Glutamatergic neuron (in vitro differentiated cells): ENCODE measurements at places on chromosomes 1 and 21.

GRCh38 chr1:155729031-155729898, 40.4 kb downstream of the DAP3 start:
- peak; percentile 53 for DNase-seq

GRCh38 chr1:230977761-230978490, 735 bp downstream of the TTC13 start:
- peak; percentile 54 for DNase-seq

DNA sequence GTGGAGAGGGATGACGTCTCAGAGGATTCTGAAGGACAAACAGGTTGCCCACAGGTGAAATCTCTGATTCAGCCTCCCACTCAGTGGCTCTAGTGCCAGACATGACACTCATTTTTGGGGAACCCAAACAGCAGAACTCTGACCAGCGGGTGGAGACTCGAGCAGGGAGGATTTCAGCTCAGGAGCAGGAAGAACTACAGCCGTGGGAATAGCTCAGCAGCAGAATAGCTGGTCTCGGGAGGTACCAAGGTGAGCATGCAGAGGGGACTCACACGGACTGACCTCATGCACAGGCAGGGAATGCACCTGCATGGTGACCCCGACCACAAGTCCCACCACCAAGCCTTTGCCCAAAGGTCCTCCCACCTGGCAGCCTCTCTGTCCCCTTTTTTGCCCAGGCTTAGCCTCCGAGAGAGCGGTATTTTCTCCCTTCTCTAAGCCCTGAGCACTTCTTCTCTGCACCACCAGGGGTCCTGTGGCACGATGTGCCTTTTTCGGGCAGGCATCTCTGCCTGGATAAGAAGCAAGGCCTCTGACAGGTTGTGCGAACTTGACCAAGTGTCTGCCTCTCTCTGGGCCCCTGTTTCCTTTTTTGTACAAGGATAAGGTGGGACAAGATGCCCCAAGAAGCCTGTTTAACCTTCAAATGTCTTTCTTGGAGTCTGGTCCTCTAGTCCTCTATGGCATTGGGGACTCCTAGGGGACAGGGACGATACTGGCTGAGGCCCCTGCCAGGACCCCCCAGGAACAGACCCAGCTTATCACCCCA, 8.8 kb upstream of the FGR start:
- DNase-seq: peak; percentile 67

- DNase-seq: peak; percentile 45
Measured at GRCh38 chr1:113058941-113059706, 13.9 kb upstream of the LRIG2 start.

GRCh38 chr1:15992582-15993500, 11.2 kb upstream of the SRARP start:
- DNase-seq: no peak

- no peak for DNase-seq
Measured at GRCh38 chr1:239823852-239824251, 267.8 kb upstream of the FMN2 start.

GRCh38 chr21:37886120-37886519, 30.1 kb downstream of the KCNJ6 start:
- no peak for DNase-seq

- DNase-seq: no peak
Measured at GRCh38 chr1:78722105-78722504, 72.5 kb downstream of the IFI44 start.

- DNase-seq: no peak
Measured at GRCh38 chr1:164564378-164564777, 5.4 kb downstream of the PBX1 start.

DNA sequence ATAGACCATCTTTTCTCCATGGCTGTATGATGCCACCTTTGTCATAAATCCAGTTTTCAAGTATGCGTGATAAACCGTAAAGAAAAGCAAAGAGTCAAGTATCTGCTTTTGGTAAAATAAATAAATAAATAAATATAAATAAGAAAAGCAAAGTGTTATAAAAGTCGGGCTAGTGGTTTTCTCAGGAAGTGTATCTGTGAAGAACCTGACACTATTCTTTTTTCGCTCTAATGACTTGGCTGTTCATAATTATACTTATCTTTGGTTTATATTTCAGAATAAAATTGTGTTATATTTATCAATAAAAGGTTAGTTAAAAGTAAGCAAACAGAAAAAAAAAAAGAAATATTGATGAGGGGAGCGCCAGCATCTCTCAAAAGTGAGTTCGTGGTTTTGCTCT, 594 bp upstream of the EXO5 start:
- DNase-seq: no peak
